ENCODE measurements at places on chromosomes 3 and 15.

- DNase-seq = peak; percentile 3
Observed at GRCh38 chr3:13771496-13771895, 108.4 kb downstream of the WNT7A start.

- no peak for DNase-seq
Observed at GRCh38 chr15:89345248-89345647, 10.6 kb upstream of the POLG start.

DNA sequence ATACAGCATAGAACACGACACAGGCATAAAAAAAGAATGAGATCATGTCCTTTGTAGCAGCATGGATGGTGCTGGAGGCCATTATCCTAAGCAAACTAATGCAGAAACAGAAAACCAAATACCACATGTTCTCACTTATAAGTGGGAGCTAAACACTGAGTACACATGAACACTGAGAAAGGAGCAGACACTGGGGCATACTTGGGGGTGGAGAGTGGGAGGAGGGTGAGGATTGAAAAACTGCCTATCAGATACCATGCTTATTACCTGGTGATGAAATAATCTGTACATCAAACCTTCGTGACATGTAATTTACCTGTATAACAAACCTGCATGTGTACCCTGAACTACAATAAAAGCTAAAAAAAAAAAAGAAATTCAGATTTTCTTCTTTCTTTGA, 100.4 kb downstream of the PPM1L start:
- no peak for DNase-seq

- DNase-seq = no peak
Observed at GRCh38 chr3:155184011-155184410, 103.9 kb downstream of the MME start.

DNA sequence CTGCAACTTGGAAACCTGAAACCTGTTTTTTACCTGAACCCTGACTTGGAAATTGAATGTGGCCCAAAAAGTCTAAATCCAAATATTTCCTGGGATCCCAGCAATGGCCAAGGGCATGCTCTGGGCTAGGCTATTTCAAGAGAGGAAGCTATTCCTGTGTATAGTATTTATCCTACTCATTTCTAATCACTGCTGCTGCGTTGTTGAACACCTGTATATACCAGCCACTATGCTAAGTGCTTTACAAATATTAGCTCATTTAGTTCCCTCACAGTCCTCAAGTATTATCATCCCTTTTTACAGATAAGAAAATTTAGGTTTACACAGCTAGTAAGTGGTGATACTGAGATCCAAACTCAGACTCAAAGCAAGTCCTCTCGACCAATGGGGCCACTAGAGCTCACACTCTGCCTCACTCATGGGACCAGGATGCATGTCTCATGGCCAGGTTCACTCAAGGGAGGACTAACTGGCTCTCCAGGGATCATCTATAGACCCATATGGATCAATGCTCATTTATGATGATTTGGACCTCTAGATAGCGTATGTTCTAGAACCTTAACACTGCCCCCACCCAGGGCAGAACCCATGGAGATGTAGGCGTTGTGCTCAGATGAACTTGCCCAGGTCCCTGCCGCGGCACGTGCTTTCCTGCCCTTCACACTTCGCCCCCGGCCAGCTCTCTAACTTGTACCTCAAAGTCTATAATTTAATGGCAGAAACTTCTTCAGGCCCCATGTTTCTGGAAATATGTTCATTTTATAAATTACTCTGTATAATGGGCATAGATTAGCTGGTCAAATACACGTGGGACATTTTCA, 2.6 kb upstream of the CCR4 start:
- DNase-seq = no peak

DNA sequence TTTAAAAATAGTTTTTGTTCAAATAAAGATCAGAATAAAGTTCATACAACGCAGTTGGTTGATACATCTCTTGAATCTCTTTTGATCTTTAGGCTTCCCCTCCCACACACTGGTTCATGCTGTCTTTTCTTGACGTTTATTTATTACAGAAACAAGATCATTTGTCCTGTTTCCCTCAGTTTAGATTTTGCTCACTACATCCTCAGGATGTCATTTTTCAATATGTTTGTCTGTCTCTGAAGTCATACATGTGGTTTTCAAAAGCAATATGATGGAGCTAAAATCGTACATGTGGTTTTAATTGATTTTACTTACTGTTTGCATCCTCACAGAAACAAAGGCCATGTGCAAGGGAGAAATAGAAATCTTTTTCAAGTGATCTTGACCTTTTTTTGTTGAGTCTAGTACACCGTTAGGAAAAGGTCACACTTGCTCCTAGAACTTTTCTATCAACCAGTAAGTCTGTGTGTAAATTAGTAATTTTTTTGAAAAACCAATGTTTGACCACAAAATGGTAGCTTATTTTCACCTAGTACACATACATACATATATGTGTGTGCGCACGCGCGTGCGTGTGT, 63.7 kb upstream of the SENP5 start:
- no peak for DNase-seq

DNA sequence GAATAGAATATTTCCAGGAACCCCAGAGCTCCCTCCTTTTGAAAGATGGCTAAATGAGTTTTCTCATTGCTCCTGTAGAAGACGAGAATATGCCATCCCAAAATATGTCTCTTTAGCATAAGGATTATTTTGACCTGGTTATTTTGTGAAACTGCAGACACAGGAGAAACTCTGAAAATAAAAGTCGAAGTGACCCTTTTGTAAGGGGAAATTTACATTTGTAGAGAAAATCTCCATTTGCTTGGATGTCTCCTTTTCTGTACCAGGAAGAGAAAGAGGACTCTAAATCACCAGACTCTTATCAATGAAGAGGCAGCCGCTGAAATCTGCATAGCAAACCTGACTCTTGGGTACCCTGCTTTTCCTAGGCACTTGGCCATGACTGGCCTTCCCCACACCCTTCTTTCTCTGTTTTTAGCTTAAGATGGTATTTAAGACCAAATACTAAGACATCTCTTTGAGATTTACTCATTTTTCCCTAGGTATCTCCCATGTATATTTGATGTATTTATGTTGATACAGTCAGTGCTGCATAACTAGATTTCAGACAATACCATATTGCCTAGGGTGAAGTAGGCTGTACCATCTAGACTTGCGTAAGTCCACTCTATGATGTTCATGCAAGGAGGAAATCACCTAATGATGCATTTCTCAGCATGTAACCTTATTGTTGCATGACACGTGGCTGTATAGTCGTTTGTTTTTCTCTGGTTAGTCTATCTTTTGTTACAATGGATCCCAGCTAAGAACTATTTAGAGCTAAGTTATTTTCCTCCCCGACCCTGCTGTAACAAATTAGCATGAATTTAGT, 98.2 kb upstream of the UBE3A start:
- DNase-seq = no peak

GRCh38 chr15:57735431-57735830, 28.9 kb downstream of the POLR2M start:
- DNase-seq = no peak

GRCh38 chr3:98690876-98691275, 72.3 kb upstream of the ST3GAL6 start:
- DNase-seq = no peak

DNA sequence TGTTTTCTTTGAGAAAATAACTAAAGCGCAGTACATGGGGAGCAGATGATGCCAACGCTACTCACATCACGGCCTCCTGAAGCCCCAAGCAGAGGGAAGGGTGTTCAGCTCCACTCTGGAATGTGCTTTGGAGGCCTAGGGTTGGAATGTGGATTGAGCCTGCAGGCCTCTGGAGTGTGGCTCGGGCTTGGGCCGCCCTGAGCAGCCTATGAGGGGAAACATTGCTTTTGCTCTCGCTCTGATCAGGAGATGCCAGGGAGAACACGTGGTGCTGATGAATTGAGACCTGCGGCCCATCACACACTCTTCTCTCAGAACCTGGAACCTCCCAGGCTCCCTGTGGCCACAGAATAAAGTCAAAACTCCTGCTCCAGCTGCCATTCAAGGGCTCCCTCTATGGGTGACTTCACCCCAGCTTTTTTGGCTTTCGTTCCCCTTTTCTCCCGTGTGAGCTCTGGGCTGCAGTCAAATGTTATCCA, 23.3 kb downstream of the CCDC13 start:
- peak; percentile 17 for DNase-seq

DNA sequence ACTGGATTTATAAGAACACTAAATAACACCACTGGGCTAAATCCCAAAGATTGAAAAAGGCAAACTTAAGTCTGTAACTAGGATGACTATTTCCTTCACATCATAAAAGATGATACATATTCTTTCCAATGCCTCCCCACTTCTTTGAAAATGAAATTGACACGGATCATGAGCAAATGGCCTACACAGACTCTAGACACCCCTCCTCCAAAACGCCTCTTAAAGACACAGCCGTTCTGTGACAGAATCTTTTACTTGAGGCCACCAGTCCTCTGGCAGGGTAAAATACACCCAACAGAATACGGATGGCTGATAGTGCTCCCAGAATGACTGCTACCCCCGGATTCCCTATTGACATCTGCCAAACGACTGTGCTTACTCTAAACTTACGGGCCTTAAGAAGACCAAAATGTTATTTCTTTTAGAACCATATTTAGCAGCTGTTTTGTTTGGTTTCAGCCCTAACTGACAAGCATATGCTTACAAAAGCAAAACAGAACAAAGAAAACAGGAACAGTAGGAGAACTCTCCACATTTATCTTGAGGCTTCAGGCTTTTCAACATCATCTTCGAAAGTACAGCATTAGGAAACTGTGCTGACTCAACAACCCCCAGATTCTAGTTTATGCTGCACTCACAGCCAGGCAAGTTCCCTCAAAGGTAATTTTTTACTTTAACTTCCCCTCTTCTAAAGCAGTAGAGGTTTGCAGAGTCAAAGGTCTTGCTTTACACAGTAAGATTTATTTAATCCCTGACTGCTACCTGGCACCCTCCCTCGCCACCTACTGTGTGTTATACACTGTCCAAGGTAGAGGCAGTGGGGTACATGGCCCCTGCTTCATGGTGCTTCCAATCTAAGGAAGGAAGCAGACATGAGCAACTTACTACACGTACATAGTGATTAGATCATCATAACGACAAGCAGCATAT, 84.3 kb downstream of the TNIK start:
- DNase-seq = no peak

GRCh38 chr15:78177447-78177873, 28.3 kb downstream of the IDH3A start:
- peak; percentile 59 for DNase-seq

- DNase-seq = no peak
Observed at GRCh38 chr3:66991459-66991858, 6.6 kb upstream of the KBTBD8 start.

- DNase-seq = peak; percentile 57
Observed at GRCh38 chr3:114411811-114412803, 118.3 kb downstream of the TIGIT start.

DNA sequence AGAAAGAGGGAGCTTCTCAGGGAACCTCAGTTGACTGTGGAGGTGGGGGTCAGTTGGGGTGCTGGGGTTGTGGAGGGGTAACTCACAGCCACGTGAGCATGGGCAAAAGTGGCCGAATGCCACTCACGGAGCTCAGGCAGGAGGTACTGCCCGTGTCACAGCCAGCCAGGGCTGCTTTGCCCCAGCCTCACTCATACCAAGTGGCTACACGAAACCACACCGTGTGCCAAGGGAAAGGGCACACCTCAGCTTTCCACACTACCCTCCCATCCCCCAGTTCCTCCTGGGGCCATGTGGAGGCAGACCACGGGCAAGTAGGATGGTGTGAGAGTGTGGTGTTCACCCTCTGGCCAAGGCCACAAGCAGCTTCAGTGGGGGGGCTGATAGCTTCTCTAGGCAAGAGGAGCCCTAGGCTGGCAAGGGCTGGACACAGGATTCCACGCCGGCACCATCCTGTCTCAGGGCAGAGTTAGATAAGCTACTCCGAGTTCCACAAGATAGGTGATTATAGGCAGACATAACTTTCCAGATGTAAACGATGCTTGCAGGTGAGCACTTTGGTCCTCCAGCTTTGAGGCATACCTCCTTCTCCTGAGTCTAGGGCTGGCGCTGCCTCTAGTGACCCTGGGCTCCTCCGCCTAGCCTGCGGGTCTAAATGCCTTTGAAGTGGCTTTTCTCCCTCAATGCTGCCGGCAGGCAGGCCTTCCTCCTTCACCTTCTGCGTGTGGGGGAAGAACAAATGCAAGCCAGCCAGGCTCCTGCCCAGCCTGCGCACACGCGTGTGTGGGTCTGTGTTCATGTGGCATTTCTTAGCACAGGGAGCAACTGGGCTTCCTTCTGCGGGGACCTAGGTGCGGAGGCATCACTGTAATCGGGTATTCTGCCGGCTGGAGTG, 25.0 kb downstream of the RGMA start:
- DNase-seq = no peak

DNA sequence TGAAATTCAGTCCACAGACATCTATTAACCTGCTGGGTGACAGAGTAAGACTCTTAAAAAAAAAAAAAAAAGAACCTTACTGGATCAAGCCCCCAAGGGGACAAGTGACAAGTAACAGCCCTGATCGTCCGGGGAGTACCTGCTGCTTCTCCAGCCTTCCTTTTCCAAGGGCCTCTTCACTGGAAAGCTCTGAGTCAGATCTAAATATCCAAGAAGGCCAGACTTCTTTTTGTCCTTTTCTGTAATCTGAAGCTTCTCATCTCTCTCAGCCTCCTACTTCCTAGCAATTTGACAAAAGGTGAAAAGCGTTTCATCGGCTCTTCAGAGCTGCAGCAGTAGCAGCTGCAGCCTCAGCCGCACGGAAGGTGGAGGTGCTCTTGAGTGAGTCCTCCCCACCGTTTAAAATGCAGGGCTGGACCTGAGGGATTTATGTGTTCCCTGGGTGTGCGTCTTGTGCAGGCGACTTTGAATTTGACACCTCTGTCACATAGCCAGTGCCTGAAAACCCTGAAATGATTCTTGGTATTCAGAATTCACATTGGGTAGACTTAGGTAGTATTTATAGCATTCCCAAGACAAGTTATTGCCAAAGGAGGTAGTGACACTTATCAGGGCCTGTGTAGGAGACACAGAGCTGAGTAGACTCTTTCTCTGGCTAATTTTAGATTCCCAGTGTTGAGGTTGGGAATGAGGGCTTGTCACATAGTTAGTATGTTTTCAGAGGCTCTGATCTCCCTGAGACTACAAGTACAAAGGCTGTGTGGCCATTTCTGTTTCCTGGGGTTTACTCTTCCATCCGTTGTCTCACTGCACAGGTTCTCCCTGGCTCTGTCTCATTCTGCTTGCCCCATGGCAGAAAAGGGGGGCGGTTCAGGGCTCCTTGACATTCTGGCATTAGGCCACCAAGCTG, 291.2 kb upstream of the C2CD4B start:
- no peak for DNase-seq

GRCh38 chr15:101023501-101024072, 104.4 kb downstream of the LRRK1 start:
- no peak for DNase-seq

GRCh38 chr15:65873256-65873655, 4.0 kb downstream of the RAB11A start:
- DNase-seq = no peak

DNA sequence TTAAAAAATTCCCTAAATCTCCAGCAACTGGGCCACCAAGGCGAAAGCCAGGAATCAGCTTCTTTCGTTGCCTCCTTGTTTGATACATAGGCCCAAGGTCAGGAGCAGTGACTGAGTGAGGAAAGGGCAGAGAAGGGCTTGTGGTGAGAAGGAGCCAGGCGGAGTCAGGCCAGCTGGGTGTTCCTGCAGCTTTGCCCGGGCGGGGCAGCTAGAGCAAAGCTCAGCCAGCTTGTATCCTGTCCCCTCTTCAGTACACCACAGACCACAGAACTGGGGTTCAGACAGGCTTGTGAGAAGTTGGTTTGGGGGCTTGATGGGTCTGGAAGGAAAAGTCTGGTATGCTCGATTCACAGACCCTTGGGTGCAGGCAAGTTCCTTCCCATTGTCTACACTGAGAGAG, 52.6 kb downstream of the CCK start:
- no peak for DNase-seq

GRCh38 chr15:57320631-57321220, 55.6 kb upstream of the CGNL1 start:
- DNase-seq = no peak

- DNase-seq = no peak
Observed at GRCh38 chr3:9615003-9615628, 34.2 kb upstream of the MTMR14 start.

Measured in activated CD4-positive, alpha-beta memory T cell treated with anti-CD3 and anti-CD28 coated beads for 36 hours (primary cell).